ENCODE measurements at places on chromosomes 2 and 18.

- DNase-seq: peak; percentile 58
Measured at GRCh38 chr18:73283788-73284187, 416.0 kb upstream of the NETO1 start.

DNA sequence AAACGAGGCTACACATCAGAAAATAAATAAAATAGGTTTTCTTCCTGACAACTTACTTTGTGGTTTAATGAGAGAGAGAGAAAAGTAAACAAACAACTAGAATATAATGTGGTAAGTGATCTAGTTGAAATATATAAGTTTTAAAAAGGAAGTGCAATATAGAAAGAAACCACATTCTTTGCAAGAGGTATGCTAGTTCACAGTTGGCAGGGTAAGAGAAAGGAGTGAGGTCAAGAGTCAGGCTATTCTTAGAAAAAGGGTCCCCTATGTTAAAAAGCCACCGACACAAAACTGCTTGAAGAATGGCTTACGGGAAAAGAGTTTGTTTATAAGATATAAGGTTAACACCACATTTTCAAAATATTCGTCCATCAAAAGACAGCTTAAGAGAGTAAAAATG, 462.1 kb downstream of the ERBB4 start:
- no peak for DNase-seq

- DNase-seq: peak; percentile 72
Measured at GRCh38 chr2:207993151-207993763, 32.1 kb downstream of the PLEKHM3 start.

- peak; percentile 88 for DNase-seq
Measured at GRCh38 chr18:12639990-12640880, 17.7 kb downstream of the SPIRE1 start.

GRCh38 chr2:27127883-27128667, 4.5 kb downstream of the ABHD1 start:
- DNase-seq: no peak

DNA sequence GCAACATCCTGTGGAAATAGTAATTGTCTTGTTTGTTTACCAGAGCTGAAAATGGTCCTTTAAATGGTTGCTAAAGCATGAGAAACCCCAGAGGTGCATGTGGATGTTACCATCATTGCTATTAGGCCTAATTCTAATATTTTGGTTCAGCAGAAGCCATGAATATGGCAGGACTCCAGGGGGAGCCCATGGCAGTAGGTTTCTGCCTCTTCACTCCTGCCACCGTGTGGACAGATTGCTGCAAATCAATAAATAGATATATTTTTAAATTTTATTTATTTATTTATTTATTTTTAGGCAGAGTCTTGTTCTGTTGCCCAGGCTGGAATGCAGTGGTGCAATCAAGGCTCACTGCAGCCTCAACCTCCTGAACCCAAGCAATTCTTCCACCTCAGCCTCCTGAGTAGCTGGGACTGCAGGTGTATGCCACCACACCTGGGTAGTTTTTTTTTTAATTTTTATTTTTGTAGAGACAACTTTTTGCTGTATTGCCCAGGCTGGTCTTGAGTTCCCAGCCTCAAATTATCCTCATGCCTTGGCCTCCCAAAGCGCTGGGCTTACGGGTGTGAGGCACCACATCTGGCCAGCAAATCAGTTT, 54.9 kb upstream of the CAPN13 start:
- DNase-seq: peak; percentile 80

All from EH (cell line).